B cell (primary cell): ENCODE measurements at places on chromosomes 5 and 9. TPM values are rescaled to one million over a fixed set of nuclear protein-coding genes. Genes with fewer than 3 reads are reported as not detected.

The OMD gene
- not detected in 2 replicates for polyA plus RNA-seq

GRCh38 chr9:91411096-91411771 lies 12.4 kb downstream of the NFIL3 start:
- H3K36me3 ChIP-seq = no peaks in the 10 kb centered on the region
- no peak overlapping the region for H3K27ac ChIP-seq
- H3K4me3 ChIP-seq = no peak overlapping the region
- H3K27me3 ChIP-seq = no peaks in the 10 kb centered on the region

- H3K27me3 ChIP-seq = peaks cover 13% of the 10 kb centered on the region
- no peak for DNase-seq
- H3K27ac ChIP-seq = peak overlapping the region; percentile 91
- H3K36me3 ChIP-seq = no peaks in the 10 kb centered on the region
Measured at GRCh38 chr5:72815580-72816283, 729 bp upstream of the TNPO1 start.

DNA sequence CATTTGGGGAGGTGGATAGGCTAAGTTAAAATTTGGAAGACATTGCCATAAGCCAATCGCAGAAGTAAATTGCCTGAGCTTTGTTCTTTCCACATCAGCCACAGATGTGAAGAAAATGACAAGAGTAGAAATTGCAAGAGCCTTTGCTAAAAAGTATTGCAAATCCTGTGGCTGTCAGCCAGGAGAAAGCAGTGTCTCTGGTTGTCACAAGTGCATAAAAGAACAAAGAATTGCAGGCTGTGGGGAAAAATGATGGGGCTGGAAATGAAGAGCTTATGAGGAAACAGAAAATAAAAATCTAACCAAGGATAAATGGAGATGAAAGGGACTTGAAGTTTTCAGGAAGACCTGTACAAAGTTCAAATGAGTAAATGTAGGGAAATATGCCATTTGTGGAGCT lies 344.8 kb downstream of the CSNK1G3 start:
- no peak overlapping the region for H3K4me3 ChIP-seq

DNA sequence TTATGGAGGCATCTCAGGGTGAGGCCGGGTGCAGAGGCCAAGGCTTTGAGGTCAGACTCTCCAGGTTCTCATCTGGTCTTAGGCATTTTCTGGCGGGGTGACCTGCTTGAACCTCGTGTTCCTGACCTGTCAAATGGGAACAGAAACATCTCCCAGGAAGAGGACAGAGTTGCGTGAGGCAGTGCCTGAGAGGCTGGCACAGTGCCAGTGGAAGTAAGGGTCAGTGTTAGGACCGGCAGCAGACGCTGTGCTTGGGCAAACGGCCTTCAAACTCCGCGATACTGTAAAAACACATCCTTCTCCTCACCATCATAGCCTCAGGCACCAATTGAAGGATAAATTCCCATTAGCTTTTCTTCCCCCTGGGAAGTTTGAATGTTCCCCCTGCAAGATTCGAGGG lies 55.6 kb upstream of the FCN2 start:
- H3K36me3 ChIP-seq = no peaks in the 10 kb centered on the region
- no peaks in the 10 kb centered on the region for H3K27me3 ChIP-seq
- no peaks in the 10 kb centered on the region for H3K4me1 ChIP-seq
- DNase-seq = no peak
- no peak overlapping the region for H3K4me3 ChIP-seq

DNA sequence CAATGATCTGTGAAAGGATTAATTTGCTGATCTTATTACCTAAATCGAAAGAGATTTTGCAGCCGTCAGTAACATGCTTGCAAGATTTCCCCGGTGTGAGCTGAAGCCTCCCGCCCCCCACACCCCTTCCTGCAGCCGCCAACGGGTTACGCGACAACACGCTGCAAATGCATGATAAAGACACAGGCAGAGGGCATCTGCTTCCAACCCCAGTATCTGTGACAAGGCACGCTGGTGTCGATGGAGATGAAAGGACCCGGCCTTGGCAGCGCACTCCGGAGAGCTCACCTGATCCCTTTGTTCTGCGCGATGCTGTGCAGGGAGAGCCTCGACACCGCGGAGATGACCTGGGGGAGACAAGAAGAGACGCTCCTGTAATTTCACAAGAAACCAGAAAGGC lies 122.9 kb upstream of the SARDH start:
- peaks cover 21% of the 10 kb centered on the region for H3K4me1 ChIP-seq
- DNase-seq = no peak
- no peaks in the 10 kb centered on the region for H3K27me3 ChIP-seq
- H3K4me3 ChIP-seq = no peak overlapping the region
- H3K27ac ChIP-seq = no peak overlapping the region

- H3K4me3 ChIP-seq = no peak overlapping the region
- DNase-seq = no peak
- no peak overlapping the region for H3K27ac ChIP-seq
Measured at GRCh38 chr5:50763846-50764245, 97.4 kb downstream of the PARP8 start.

GRCh38 chr9:4464911-4465513 lies 25.3 kb upstream of the SLC1A1 start:
- H3K4me3 ChIP-seq = no peak overlapping the region
- H3K4me1 ChIP-seq = no peaks in the 10 kb centered on the region
- DNase-seq = peak; percentile 27
- no peak overlapping the region for H3K27ac ChIP-seq

The BTNL9 gene
- polyA plus RNA-seq = 18.4 and 40.7 TPM in 2 replicates

The CDH18 gene
- not detected in 2 replicates for polyA plus RNA-seq
